ENCODE measurements at places on chromosomes 11 and 22.

- no peak for DNase-seq
Observed at GRCh38 chr22:29435236-29436136, 2.9 kb upstream of the RFPL1 start.

GRCh38 chr11:64891215-64891848 lies 12.9 kb upstream of the EHD1 start:
- DNase-seq: no peak

- peak; percentile 55 for DNase-seq
Observed at GRCh38 chr22:24805790-24806662, at the start of gene SGSM1. SGSM1 (plus strand) TSS chr22:24806211; CDS start chr22:24806326, 115 bp downstream.

GRCh38 chr11:23947883-23948282 lies 549.0 kb upstream of the LUZP2 start:
- DNase-seq: no peak

GRCh38 chr22:36211237-36211861 lies 9.7 kb upstream of the APOL4 start:
- no peak for DNase-seq

- no peak for DNase-seq
Observed at GRCh38 chr11:115780646-115781362, 276.6 kb upstream of the CADM1 start.

DNA sequence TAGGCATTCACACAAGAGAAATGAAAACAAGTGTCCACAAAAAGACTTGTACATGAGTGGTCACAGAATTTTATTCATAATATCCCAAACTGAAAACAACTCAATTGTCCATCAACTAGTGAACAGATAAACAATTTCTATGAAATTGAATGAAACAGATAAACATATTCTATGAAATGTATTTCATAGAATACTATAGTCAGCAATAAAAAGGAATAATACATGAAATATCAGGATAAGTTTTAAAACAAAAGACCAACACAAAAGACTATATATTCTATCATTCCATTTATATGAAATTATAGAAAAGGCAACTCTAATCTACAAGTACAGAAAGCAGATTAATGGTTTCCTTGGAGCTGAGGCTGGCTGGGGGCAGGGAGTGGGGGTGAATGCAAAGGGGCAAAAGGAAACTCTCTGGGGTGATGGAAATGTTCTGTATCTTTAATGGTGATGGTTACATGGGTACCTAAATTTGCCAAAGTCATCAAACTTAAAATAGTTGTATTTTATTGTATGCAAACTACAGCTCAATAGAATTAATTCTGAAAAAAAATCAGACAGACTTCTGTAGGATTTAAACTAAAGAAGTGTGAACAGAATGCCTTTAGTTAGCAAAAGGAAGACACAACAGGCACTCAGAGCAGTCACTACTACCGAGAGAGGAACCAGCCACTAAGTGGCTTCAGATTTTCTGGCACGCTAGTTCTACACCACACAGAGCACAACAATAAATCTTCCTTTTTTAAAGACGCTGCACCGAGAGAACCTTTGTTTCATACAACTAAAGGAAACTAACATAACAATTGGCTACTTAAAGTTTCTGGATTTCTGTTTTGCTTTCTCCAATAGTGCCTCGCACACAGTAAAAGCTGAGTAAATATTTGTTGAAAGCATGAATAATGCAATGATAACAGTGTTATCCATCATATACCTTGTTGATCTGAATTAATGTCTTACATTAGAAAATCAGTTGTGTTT lies 15.4 kb downstream of the CCDC34 start:
- no peak for DNase-seq

DNA sequence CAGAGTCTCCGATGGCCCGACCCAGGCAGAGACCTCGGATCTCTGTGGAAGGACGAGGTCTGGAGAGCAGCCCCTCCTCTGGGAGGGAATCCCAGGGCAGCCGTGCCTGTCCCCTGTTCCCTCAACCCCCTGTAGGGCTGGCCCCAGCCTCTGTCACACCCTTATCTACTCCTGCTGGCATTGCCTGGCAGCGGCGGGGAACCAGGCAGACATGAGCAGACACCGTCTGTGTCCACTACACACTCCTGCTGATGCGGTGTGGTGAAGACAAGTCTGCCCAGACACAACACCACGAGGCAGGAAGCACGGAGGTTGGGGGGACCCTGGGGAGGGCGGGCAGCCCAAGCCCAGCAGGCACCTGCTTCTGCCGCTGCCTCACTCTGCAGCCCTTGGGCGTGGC lies 52.5 kb upstream of the A4GALT start:
- DNase-seq: no peak

GRCh38 chr11:64765291-64765850 lies 5.6 kb upstream of the PYGM start:
- no peak for DNase-seq

DNA sequence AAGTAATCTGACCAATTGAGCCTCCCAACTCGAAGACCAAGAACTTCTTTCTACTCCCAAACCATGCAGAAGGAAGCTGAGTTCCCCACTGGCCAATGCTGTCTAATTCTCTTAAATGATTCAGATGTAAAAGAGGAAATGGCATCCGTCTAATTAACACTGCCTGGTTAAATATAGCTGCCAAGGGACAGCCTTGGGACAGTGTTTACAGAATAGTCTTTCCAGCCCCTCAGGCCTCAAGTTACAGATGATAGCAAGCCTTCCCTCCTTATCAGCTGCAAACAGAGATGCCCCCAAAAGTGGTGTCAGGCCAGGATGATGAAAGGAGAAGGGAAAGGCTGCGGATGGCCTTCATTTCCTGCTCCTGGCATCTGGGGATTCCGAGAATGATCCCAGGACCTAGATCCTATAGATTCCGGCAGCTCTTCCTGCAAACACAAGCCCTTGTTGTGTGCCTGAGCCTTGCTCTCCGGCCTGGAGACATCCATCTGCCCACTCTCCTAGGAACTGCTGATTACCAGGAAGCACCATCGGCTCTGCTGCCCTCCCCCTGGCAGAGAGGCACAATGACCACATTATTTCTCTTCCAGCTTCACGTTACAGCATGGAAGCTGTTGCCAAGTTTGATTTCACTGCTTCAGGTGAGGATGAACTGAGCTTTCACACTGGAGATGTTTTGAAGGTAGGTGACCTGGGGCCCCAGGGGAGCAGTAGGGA lies 13.5 kb upstream of the TMA7B start:
- DNase-seq: no peak

GRCh38 chr11:2434008-2434407 lies 10.3 kb downstream of the TRPM5 start:
- no peak for DNase-seq

DNA sequence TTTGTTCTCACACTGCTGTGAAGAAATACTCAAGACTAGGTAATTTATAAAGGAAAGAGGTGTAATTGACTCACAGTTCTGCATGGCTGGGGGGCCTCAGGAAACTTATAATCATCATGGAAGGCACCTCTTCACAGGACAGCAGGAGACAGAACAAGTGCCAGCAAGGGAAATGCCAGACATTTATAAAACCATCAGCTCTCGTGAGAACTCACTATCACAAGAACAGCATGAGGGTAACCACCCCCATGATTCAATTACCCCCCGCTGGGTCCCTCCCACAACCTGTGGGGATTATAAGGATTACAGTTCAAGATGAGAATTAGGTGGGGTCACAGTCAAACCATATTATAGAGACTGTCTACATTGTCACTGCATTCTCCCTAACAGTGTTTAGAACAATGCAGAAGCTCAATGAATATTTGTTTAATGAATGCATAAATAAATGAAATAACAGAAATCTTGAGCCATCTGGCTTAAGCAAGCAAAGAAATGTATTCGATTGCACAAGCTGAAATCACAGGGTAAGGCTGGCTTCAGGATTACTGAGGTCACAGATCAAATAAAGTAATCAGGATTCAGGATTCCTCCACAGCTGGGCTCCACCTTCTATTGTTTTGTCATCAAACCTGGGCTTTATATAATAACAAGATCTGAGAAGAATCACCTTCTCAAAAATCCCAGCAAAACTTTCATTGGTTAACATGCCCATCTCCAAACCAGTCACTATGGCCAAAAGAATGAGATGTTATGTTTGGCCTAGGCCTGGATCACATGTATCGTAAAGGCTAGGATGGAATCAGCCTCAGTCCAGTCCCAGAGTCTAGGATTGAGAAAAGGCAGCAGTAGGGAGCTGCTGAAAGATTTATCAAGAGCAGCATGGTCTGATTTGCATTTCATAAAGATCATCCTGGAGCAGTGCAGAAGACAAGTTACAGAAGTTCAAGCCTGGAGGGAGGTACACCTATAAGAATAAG lies 137.8 kb upstream of the UBASH3B start:
- no peak for DNase-seq

GRCh38 chr11:65435981-65436411 lies 13.4 kb downstream of the NEAT1 start:
- DNase-seq: no peak

- DNase-seq: no peak
Observed at GRCh38 chr11:9596926-9597464, 23.5 kb downstream of the WEE1 start.

GRCh38 chr22:50053861-50054260 lies 4.2 kb downstream of the TTLL8 start:
- no peak for DNase-seq

DNA sequence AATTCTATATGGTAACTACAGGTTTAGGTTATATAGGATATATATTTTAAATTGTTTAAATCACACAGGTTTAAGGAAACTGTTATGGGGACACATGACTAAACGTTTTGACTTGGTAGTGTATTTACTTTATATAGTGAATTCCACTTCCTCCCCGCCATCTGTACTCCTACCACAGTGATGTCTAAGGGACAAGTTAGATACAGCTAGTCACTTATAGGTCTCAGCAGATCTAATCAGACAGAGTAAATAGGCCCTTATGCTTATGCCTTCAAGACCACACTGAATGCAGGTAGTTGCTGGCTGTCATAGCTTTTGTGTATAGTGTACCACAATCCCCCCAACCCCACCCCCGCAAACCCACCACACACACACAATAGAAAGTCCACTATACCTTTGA lies 8.2 kb downstream of the SESN3 start:
- no peak for DNase-seq

GRCh38 chr11:91086028-91086427 lies 863.2 kb upstream of the CHORDC1 start:
- DNase-seq: no peak

- DNase-seq: no peak
Observed at GRCh38 chr22:44116755-44117684, 63.7 kb upstream of the PARVG start.

DNA sequence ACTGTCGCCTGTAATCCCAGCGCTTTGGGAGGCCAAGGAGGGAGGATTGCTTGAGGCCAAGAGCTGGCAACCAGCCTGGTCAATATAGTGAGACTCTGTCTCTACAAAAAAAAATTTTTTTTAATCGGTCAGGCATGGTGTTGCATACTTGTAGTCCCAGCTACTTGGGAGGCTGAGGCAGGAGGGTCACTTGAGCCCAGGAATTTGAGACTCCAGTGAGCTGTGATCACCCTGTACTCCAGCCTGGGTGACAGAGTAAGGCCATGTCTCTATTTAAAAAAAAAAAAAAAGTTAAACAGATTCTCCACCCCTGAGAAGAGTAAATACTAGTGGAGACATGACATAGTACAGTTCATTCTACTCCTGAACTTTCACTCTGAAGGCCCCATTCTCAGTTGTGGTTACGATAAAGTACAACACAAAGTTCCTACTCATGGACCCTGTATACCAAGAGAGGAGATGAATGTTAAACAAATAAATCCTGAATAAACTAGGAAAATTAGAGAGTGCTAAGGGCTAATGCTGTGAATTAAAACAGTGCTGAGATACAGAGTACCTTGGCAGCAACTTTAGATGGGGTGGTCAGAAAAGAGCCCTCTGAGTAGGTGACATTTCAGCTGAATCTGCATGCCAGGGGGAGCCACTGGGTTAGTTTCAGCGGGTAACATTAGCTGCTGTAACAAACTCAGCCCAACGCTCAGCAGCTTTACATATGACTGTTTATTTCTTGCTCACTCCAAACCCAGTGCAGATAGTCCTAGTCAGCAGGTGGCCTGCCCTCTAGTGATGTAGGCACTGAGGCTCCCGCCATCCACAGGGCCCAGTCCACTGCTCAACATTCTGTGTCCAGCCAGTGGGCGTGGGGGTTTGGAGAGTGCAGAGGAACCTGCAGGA lies 75.1 kb downstream of the DBX1 start:
- no peak for DNase-seq

DNA sequence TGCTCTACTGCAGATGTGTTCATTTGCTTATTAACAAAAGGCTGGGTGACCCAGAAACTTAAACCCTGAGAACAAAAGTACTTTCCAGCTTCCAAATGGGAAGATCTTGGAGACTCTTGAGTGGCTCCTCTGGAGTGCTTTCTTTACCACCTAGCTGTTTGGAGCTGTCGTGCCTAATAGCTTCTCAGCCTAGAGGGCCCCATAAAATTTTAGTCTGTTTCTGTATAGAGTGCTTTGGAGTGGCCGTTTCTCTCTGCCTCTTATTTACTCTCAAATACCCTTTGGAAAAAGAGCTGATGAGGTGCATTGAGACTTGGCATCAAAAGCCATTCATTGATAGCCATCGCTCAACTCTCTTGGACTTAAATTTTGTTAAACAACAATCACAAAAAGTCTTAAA lies 50.7 kb downstream of the ZNRF3 start:
- DNase-seq: no peak

- DNase-seq: peak; percentile 25
Observed at GRCh38 chr11:14499178-14499559, 442 bp downstream of the COPB1 start.

DNA sequence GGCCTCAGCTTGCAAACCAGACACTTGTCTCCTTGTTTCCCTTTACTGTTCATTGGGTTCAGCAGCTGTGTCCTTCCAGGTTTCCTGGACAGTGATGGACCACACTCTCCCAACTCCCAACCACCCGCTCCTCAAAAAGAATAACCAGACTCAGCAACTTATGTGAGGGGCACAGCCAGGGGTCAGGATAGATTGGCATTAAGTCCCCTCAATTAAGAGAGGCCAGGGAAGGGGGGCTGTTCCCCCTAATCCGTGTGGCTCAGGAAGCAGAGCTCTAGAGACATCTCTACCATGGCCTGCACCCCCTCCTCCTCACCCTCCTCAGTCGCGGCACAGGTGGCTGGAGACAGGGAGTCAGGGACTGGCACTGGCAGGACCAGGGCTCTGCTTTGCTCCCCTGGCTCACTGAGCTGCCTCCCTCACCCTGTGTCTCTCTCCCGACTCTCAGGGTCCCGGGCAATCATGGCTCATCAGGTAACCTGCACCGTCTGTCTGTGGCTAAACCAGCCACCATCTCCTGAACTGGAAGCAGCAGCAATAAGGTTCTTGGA lies 111.7 kb downstream of the ZNF280B start:
- no peak for DNase-seq

GRCh38 chr11:88169471-88169870 lies 5.8 kb downstream of the RAB38 start:
- DNase-seq: no peak

- no peak for DNase-seq
Observed at GRCh38 chr11:69912161-69912910, 93.1 kb upstream of the FGF3 start.

Data from stimulated activated CD4-positive, alpha-beta T cell treated with anti-CD3 and anti-CD28 coated beads, Interleukin-1b, Interleukin-23, amount 100 ng/mL, for 24 hours (primary cell).